ENCODE measurements at places on chromosomes 12 and 14.

- DNase-seq = no peak
Measured at GRCh38 chr14:29236848-29237247, 470.3 kb downstream of the FOXG1 start.

- no peak for DNase-seq
Measured at GRCh38 chr12:107536613-107537012, 149.0 kb upstream of the PWP1 start.

GRCh38 chr14:90791486-90791885, 24.7 kb downstream of the TTC7B start:
- DNase-seq = no peak

DNA sequence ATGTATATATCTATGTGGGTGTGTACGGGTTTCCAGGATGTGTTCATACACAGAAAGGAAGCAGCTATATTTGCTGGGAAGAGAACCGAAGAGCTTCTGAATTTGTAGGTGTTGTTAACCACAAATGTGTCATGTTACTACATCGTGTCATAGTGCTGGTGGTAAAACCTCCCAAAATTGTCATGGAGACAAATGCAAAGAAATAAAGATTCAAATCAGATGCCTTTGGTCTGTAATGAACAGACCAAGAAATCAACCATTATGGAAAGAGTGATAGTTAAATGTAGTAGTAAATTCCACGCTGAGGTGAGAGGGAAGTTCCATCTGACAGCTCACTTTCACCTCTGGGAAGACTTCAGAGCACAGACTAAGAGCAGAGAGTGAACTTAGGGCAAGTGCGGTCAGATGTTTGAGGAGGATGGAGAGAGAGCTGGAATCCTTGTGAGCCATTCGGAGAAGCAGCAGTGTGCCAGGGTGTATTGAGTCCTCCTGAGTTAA, 487.5 kb downstream of the TMEM121 start:
- DNase-seq = no peak

- no peak for DNase-seq
Measured at GRCh38 chr12:69064734-69065443, 131.9 kb upstream of the CPM start.

- DNase-seq = no peak
Measured at GRCh38 chr14:97846156-97846555, 1049.0 kb downstream of the VRK1 start.

GRCh38 chr12:92506460-92506859, 196.3 kb upstream of the PLEKHG7 start:
- peak; percentile 1 for DNase-seq

GRCh38 chr12:101925361-101925760, 48.0 kb downstream of the DRAM1 start:
- DNase-seq = no peak

- DNase-seq = no peak
Measured at GRCh38 chr14:70654632-70655031, 12.9 kb downstream of the TTC9 start.

GRCh38 chr14:87457720-87458119, 535.3 kb downstream of the GALC start:
- DNase-seq = no peak

- no peak for DNase-seq
Measured at GRCh38 chr12:48129376-48129775, 10.2 kb downstream of the PFKM start.

Measured in retina (tissue), 1 donor.